ENCODE measurements at places on chromosomes 16 and 17.

DNA sequence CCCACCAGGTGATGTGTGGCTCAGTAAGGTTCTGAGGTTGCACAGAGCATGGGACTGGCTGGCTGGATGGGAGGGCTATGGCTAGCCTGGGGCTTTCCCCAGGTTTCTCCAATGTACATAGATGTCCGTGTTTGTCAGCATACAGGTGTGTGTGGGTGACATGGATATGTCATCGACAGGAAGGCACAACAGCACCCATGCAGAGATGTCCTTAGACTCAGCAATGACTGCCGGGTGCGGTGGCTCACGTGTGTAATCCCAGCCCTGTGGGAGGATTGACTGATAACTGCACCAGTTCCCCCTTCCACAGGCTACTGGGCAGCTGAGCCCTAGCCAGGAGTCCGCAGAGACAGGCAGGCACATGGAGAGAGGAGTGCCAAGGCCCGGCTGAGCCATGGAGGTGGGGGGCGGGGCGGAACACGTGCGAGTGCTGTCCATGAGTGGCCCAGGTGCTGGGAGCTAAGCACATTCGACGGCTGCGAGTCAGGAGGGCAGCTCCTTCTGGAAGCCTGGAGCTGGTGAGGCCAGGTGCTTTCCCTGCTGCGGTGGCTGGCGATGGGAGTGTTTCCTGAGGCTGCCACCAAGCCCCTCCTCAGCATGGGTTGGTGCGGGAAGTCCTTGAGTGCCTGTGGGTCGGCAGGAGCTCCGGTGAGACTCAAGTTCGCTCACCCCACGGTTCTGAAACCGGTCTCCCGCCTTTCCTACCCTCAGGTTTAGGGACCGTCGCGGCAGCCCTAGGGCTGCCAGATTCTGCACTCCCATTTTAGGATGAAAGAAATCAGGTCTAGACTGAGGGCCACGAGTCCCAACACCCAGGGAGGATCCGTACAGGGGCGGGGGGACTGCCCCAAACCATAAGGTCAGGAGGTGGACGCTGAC is 858 bp upstream of the ASPSCR1 start:
- DNase-seq: no peak

GRCh38 chr17:31744511-31744951 is 114.5 kb downstream of the COPRS start:
- DNase-seq: no peak

DNA sequence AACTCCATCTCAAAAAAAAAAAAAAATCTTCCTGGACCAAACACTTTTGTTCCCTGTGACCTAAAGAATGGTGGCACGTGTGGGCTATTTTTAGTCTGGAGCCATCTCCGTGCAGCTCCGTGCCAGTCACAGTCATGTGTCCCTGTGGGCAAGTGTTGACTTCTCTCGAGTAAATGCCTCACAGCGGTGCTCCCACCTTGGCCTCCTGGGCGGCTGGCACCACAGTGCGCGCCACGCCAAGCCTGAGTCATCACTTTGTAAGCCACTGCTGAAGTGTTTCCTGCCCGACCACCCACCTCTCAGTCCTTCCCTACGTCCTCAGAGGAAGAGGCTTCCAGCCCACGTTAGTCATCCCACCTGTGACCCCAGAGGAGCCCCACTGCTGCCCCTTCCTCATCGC is 10.9 kb upstream of the HEXD start:
- DNase-seq: no peak

- DNase-seq: no peak
Measured at GRCh38 chr16:11075163-11075562, 130.8 kb downstream of the CLEC16A start.

DNA sequence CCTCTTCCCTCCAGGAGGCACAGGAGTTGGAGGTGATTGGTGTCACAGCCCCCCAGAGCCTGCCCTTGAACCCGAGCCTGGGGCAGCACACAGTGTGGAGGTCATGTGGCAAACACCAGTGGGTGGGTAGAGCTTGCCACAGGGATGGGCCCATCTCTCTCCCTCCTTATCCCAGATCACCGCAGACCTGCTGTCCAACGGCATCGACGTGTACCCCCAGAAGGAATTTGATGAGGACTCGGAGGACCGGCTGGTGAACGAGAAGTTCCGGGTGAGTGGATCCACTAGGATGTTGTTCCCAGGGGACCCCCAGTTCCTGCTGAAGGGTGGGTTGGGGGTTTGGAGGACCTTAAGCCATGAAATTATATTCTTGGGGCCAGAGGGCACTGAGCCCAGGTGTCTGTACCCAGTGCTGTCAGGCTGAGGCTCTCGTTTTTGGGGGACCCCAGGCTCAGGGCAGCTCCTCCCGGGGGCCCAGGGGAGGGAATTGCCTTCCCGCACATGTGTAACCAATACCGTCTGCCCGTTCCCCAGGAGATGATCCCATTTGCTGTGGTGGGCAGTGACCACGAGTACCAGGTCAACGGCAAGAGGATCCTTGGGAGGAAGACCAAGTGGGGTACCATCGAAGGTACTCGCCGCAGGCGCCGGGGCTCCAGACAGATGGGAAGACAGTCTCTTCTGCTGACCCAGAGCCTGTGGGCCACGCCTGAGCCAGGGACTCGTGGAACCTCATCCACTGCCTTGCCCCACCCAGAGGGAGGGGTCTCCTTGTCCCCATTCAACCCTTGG is 351.9 kb downstream of the SEC14L1 start:
- DNase-seq: no peak

- no peak for DNase-seq
Measured at GRCh38 chr17:49670002-49670401, 7.9 kb downstream of the SPOP start.

DNA sequence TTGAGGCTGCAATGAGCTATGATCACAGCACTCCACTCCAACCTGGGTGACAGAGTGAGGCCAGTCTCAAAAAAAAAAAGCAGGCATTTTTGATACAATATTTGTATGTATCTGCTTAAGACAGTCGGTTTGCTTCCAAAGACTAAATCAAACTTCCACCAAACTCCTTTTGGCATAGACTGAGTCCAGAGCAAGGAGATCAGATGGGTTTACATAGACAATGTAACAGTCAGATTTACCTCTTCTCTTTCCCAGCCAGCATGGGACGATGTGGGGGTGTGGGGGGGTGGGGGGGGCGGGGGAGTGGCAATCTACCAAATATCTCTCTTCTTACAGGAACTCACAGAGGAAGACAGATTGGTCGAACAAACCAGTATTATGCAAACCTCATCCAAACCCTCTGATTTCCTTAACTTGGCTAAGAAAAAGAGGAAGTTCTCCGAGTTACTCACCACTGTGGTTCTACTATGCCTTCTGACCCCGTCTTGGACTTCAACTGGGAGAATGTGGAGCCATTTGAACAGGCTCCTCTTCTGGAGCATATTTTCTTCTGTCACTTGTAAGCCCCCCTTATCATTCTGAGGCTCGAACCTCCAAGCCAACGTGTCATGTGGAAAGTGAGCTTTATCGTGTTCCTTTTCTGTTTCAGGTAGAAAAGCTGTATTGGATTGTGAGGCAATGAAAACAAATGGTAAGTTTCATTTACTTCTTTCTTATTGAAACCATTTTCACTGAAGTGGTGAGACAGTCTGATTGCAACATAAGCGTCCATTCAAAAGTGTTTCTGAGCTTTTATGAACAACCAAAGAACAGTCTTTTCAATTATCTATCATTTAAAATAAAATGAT is at the start of gene MILR1:
TSS of gene MILR1 (plus strand) at position 451 of the 848 bp plus-strand sequence. CDS start at position 505, 54 bp downstream.
- no peak for DNase-seq

GRCh38 chr17:32927201-32927723 is 691 bp upstream of the TMEM98 start:
- no peak for DNase-seq

DNA sequence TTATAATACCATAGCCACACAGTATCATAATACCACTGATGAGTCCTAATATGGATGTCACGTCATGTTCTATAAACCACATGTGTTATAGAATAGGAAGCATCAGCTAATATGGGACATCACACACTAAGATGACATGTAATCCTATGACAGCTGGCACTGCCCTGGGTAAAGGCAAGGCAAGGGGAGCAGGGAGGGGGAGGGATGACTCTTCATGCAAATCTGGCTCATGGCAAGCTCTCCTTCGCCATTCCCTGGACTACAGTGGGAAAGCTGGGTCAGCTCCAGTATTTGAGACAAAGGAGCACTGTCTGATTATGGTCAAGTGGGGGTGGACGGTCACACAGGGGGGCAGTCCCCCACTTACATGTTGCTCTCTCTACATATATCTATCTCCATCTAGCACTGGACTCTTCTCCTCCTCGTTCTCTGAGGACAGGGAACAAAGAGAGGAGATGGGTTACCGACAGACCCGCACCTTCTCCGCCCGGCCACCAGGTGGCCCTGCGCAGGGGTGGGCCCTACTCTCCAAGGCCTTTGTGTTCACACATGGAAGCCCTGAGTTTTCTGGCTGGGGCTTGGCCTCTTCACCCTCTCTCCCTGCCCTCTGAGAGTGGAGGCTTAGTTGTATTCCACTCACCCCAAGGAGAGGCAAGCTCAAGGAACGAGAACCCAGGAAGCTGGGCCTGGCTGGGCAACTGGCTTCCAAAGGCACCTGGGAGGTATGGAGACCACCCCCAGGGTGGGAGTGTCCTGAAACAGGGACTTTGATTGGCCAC is 23.4 kb upstream of the MPO start:
- no peak for DNase-seq

GRCh38 chr17:60173304-60173819 is 23.6 kb downstream of the CA4 start:
- DNase-seq: no peak

DNA sequence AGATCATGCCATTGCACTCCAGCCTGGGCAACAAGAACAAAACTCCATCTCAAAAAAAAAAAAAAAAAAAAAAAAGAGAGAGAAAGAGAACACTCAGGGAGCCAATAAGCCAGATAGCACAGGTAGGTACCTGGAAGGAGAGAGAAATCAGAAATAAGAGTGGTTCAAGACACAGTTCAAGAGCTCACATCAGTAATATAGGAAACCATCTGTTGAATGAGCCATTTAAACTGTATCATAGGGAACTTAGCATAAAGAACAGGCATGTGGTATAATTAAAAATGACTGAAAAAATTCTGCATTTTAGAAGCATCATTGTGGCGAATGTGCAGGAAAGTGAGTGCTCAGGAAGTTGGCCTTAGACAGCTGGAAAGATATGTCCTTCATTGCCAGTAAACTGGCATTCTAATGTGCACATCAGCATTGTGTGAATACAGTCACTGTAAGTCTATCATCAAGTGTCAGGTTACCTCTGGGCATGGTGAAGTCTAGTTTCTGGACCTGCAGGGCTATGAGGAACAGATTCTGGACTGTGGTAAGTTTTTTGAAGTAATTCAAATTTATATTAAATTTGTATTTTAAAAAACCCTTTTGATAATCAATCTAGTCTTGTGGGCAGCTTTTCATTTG is 20.4 kb downstream of the KRT12 start:
- DNase-seq: no peak

- no peak for DNase-seq
Measured at GRCh38 chr17:80485846-80486245, 9.4 kb upstream of the NPTX1 start.

GRCh38 chr17:50598487-50598886 is 36.2 kb upstream of the ABCC3 start:
- no peak for DNase-seq

GRCh38 chr17:7703584-7704479 is 1.2 kb upstream of the EFNB3 start:
- no peak for DNase-seq

GRCh38 chr17:6244796-6245195 is 174.6 kb downstream of the WSCD1 start:
- DNase-seq: no peak

DNA sequence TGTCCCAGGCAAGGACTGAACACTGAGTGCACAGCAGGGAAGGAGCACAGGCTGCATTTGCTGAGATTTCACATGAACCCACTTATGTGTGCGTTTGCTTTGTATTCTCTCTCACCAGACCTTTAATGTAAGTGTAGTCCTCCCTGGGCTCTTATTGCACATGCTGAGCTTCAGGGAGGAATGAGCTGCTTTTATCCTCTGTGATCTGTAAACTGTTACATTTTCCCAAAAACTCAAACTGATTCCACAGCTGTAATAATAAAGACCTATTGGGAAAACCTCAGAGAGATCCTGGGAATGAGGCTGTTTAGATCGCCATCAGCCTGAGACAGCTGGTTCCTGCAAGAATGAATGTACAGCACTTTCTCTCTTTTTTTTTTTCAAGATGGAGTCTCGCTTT is 53.6 kb upstream of the ADORA2B start:
- no peak for DNase-seq

DNA sequence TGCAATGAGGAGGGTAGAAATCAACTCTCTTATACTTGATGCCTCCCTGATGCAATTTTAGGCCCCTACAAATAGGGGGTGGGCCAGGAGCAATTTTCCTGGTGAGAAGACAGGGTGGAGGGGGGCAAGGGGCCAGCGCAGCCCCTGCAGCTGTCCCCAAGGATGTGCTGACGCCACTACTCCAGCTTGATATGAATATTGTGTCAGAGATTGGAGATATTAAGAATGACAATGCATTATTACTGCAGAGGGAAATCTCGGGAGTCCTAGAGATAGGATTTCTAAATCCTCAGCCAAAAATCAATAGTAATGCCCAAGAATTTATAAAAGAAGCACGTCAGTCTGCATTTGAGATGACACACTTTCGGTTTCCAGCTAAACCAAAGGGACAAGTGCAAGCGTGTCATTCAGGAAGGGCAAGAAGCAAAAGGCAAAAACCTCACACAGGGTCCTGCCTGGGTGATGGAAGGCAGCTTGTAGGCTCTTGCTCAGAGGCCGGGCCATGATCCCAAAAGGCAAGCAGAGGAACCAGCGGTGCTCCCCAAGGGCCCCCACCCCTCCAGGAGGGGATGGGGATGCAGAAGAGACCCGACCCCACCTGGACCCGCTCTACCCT is 178.8 kb downstream of the C16orf78 start:
- DNase-seq: no peak

- DNase-seq: no peak
Measured at GRCh38 chr16:80720804-80721371, 83.5 kb downstream of the CDYL2 start.

DNA sequence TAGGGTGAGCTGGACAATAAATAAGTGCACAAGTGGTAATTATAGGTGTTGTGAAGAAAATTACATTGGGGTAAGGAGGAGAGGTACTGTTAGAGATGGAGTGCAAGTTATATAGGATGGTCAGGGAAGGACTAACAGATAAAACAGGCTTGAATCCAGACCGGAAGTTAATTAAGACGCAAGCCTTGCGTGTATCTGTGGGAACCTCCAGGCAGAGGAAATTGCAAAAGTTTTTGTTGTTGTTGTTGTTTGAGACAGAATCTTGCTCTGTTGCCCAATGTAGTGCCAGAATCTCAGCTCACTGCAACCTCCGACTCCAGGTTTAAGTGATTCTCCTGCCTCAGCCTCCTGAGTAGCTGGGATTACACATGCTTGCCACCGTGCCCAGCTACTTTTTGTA is 2.4 kb upstream of the ZNF18 start:
- DNase-seq: no peak

DNA sequence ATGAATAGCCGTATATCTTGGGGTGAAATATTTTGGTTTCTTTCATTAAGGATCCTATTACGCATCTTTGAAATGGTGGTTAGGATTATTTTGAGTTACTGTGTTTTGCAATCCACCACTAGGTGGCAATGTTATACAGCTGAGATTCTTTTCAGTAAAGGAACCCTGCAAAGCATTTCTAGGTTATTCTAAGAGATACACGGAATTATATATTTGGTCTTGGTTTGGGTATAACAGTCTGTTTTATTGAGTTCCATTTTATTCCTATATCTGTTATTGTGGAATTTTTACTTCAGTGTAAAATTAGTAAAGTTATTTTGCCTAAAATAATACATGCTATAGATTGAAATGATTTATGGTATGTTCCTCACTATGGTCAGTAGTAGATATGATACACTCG is 62.9 kb upstream of the CPHXL start:
- DNase-seq: no peak

GRCh38 chr16:89361751-89362539 is 128.4 kb downstream of the ANKRD11 start:
- no peak for DNase-seq

- no peak for DNase-seq
Measured at GRCh38 chr17:37737971-37738370, 6.9 kb downstream of the HNF1B start.
